ENCODE measurements at places on chromosomes 1 and 21.

- no peak for DNase-seq
These were observed 9.7 kb downstream of the CTNNBIP1 start for GRCh38 chr1:9900142-9901043.

DNA sequence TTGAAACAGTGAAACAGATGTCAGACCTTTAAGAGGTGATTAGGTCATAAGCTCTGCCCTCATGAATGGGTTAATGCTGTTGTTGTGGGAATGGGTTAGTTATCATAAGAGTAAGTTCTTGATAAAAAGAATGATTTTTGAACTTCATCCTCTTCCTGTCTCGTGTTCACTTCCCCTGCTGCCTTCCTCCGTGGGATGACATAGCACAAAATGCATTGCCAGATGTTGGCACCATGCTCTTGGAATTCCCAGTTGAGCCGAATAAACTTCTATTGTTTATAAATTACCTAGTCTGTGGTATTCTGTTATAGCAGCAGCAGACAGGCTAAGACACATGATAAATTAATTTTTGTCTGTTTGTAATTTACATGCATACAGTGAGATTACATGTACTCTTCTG is 112.0 kb upstream of the LRRC7 start:
- DNase-seq = no peak

GRCh38 chr1:71667216-71667615 is 586.4 kb upstream of the ZRANB2 start:
- DNase-seq = no peak

DNA sequence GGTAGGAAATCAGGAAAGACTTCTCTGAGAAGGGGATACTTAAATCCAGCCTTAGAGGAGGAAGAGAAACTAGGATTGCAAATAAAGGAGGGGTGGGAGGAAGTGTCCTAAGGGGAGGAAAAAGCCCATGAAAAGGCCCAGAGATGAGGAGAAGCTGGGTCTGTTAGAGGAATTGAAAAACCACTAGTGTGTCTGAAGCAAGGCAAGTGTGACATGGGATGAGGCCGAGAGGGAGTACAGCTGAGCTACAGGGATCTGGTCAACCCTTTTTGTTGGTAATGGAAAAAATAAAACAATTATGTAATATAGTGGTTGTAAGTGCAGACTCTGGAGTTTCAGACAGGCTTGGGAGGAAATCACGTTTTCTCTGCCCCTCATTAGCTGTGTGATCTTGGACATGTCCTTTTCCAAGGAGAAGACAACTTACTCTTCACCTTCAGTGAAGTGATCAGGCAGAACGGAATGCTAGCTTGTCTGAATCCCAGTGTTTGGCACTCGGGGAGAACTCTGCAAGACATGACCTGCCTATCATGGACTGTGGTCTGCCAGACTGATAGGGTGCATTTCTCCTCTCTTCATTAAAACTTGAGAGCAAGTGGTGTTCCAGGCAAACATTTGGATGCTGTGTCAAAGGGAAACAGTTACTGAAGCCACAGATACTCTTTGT is 7.4 kb upstream of the S100A10 start:
- DNase-seq = no peak

GRCh38 chr1:202124142-202124541 is 1.4 kb downstream of the GPR37L1 start:
- DNase-seq = no peak

All from nephron progenitor cell (in vitro differentiated cells).